ENCODE measurements at places on chromosomes 7 and 10.

- DNase-seq: no peak
Observed at GRCh38 chr7:12403287-12404181, at the start of gene VWDE. VWDE (minus strand) TSS chr7:12403865; CDS start chr7:12403716, 149 bp downstream.

DNA sequence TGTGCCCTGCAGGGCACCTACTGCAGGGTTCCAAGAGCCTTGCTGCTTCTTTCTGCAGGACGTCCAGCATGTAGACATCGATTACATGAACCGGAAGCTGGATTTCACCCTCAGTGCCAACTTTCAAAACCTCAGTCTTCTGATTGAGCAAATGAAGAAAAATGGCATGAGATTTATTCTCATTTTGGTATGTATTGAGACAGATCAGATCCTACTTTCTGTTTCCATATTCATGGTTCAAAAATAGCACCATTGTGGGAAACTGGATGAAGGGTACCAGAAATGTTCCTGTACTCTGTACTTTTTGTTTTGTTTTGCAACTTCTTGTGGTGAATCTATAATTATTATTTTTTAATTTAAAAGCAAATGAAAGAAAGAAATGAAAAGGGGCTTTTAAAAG lies 64.1 kb downstream of the MGAM2 start:
- no peak for DNase-seq

DNA sequence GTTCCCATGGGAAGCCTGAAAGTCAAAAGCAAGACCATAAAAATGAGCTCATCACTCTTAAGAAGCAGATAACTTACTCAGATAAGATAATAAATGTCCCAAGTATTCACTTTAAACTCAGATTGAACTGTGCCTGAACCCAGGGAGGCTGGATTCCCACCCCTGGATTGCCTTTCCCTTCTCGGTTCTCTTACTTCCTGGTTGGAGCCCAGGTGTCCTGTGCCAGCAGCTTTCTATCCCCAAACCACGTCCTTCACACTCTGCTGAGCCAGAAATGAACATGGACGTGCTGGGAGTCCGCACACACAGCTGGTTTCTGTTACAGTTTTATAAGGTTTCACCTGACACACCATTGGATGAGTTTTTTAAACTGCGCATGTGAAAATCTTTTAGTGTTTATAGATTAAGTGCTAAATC lies 636.2 kb upstream of the IGFBP3 start:
- DNase-seq: no peak

GRCh38 chr7:116305485-116306408 lies 95.4 kb downstream of the TES start:
- DNase-seq: no peak

GRCh38 chr7:73742753-73743641 lies 4.4 kb upstream of the ABHD11 start:
- no peak for DNase-seq

- no peak for DNase-seq
Observed at GRCh38 chr10:127553417-127553816, 4.3 kb downstream of the NPS start.

DNA sequence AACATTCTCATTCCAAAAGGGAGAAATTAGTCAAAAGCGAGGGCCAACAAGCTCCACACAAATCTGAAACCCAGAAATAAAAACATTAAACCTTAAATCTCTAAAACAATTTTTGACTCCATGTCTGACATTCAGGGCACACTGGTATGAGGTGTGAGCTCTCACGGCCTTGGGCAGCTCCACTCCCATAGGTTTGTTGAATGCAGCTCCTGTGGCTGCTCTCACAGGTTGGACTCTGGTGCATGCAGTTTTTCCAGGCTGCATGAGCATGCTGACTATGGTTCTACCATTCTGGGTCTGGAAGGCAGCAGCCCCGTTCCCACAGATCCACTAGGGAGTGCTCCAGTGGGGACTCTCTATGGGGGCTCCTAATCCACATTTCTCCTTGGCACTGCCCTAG lies 887.1 kb upstream of the GHITM start:
- DNase-seq: peak; percentile 1

DNA sequence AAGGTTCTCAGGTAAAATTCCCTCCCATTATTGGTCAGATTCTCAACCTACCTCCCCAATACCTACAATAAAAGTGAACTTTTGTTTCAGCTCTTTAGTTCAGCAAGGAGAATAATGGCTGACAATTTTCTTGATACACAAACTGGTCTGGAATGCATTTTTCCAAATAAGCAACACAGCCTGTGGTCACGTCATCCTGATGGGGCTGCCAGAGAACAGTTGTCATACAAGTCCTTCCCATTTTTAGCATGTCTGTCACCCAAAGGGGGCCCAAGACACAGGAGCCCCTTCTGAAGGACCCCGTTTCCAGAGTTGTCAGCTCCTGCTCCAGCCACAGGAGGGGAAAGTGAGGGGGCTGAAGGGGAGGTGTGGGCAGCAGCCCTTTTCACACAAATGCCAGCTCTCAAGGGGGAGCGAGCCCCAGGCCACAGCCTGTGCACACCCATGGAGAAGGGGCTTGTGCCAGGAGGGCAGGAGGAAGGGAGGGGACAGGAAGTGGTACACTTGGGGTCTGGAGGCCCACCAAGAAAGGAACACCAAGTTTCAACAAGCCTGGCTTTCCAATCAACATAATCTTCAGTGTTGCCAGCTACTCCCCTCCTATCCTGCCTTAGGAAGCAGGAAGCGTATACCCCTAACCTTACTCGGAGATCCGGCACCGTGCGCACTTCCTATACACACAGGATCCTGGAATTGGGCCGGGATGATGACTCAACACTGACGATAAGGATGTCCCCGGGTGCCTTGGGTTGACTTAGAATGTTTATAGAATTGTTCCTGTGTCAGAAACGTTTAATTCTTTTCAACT lies 43.4 kb upstream of the PDLIM1 start:
- no peak for DNase-seq

DNA sequence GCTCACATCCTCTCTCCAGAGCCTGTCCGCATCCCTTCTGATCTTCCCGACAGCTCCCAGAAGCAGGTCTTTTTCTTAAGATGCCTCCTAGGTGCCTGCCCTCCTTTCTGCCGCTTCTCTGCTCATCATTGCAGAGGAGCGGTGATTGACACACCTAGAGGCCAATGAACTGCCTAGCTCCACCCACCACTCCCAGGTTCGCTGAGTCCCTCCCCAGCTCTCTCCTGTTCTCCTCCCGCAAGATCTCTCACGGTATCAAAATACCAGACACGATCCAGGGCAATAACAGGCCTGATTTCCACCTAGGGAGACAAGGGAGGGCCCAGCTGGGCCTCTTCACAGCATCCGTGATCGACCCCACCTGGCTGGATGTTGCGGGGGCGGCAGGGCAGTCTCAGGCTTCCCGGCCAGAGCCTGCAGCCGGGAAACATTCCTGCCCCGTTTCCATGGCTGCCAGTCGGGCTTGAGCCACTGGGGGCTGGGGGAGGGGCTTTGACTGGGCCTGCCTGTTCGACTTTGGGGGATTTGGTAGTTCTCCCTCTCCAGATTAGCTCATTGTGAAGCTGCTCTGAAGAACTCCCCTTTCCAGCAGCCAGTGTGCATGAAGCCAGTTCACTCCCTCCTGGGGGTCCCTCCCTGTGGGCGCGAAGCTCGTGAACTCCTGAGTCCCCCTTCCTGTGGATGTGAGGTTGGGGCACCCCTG lies 373.5 kb downstream of the RPS24 start:
- no peak for DNase-seq

DNA sequence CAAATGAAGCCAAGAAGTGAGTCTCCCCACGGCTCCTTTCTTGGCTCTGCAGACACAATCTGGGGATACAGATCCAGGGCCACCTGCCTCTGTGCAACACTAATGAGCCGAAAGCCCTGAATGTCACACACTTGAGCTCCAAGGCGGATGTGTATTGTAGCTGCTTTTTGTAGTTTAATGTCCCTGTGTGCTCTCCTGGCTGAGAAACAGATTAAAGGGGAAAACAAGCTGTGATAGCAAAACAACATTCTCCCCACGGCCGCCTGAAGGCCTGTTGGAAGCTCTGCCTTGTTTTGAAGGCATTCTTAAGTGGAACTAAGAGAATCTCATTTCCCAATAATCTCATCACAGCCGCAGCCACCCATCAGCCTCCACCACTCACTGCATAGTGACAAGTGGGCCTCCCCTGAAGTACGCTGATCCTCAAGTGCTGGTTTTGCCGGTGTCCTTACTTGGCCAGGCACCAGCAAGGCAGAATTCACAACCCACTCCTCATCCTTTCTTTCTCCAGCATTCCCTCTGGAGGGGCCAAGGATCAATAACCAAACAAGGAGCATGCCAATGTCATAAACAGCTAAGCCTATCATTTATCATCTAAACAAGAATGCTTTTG lies 44.4 kb upstream of the AMPH start:
- DNase-seq: no peak

- no peak for DNase-seq
Observed at GRCh38 chr7:158030071-158030470, 557.6 kb downstream of the PTPRN2 start.

- DNase-seq: no peak
Observed at GRCh38 chr7:16027396-16027795, 340.9 kb upstream of the MEOX2 start.

- no peak for DNase-seq
Observed at GRCh38 chr7:112959276-112959675, 127.4 kb downstream of the GPR85 start.

DNA sequence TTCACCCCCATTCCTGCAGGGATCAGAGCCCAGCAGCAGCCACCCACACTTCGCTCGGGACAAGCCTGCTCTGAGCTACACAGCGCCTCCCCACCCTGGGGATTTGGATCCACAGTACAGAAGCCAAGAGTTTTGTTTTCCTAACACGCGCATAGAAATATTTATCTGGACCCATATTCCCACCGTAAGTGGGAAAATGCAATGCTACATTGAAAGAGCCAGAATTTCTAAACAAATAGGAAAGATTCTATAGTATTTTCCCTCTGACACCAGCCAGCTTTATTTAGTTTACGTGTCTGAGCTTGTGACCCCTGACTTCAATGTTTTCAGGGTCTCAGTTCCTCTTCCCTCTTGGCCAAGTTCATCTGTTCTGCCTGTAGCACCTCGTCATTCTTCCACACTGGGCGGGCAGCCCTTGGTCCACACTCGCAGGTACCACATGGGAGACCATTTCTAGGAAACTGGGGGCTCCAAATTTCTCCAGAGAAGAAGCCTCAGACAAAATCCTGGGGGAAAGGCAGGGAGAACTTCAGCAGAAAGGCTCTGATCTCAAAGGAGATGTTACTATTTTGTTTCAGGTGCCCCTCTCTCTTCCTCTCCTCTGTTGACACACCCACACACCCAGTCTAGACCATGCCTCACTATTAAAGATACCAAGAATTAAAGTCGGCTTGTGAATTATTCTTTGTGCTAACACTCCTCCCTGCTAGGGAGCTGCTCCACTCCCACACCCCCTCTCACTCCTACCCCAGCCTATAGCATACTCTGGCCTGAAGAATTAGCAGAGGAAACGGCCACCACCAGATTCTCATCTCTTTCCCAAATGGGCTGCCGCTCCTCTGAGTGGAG lies 116.0 kb upstream of the PCGF5 start:
- DNase-seq: no peak

- no peak for DNase-seq
Observed at GRCh38 chr7:69193061-69193460, 405.2 kb upstream of the AUTS2 start.

- no peak for DNase-seq
Observed at GRCh38 chr10:60834401-60834800, 56.1 kb downstream of the CDK1 start.

DNA sequence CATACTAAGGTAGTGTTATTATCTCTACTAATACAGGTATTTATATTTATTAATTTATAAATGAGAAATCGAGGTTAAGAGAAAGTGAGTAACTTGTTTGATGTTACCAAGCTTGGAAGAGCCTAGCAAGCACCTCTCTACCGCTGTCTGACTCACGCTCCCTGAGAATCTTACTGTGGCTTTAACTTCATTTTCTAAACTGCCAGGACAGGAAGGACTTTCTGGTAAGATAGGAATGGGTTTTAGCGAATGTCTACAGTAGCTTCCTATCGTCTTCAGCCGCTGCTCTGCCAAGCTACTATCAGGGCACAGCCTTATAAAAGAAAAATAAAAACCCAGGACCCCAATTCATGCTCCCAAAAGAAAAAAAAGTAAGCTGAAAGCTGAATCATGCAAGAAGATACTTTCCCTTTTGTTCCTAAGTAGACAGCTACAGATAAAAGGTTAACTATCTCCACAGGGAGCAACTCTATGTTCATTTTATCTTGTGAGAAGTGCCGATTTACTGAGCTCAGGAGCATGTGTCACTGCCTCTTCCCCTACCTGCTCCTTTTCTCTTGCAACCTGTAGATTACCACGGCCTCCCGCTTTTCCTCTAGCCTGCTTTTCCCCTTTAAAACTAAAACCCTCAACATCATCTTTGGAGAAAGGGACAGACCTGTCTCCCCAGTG lies 60.2 kb downstream of the THNSL1 start:
- DNase-seq: no peak

GRCh38 chr10:4101918-4102654 lies 317.1 kb upstream of the KLF6 start:
- no peak for DNase-seq

GRCh38 chr10:3342771-3343170 lies 170.2 kb upstream of the PITRM1 start:
- no peak for DNase-seq

DNA sequence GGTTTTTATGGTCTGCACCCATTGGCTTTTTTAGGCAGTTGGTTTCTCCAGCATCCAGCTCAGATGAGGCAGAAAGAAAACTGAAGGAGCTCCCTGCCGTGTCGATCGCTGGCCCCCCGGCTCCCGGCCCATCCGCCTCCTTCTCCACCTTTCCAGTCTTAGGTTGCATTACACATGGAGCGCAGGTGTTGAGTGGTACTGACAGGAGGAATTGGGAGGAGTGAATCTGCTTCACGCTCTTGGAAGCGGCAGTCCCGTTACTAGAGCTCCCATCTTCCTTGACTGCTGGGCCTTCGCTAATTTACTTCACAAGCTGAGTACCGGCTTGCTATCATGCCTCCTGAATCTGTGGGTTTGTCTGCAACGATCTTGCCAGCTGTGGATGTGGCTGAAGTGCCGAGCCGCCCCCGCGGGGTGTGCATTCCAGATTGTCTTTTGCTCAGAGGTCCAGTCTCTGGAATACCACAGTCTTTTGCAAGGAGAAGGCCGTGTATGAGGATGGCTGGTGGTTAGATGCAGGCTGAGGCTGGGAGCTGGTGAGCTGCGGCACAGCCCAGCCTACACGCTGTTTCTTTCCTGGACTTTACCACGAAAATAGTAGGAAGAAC lies 17.1 kb downstream of the IQCE start:
- DNase-seq: no peak

Measured in NK-92 treated with Interleukin-12 subunit alpha and Interleukin-12 subunit beta, amount 100 ng/mL, for 24 hours (cell line).